Urothelium cell line (cell line): ENCODE measurements at places on chromosomes 2 and 18.

DNA sequence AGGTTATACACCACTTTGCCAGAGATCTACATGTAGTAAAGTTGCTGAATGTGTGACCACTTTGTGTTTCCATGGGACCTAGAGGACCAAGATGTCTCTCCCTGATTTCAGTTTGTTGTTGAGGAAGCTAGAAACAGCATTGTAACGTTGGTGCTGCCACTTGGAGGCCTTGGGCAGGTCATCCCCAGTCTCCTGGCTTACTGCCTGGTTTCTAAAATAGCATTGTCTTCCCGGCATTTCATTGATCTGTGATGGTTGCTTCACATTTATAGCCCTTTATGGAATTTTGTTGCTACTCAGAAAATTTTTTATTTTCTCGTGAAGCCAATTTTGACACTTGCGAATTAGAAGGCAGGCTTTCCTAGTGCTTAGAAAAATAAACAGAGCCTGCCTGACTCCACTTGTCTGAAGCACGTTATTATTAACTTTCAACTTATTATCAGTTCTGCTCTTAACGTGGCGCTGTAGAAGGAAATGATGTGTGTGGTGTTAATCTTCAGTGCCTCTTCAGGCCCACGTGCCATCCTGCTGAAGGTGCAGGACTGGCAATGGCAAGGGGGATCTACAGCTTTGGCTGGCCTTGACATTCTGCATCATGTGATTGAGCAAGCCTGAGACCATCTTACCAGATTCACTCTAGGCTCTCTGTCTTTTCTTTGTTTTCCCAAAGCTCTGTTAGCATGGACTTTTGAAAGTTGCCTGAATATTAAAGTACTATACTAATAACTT, 59.9 kb downstream of the INPP4A start:
- DNase-seq, result no peak

- DNase-seq, result no peak
Observed at GRCh38 chr2:197986977-197987376, 182.6 kb downstream of the PLCL1 start.

- no peak for DNase-seq
Observed at GRCh38 chr2:30346471-30347169, 100.4 kb upstream of the LCLAT1 start.

DNA sequence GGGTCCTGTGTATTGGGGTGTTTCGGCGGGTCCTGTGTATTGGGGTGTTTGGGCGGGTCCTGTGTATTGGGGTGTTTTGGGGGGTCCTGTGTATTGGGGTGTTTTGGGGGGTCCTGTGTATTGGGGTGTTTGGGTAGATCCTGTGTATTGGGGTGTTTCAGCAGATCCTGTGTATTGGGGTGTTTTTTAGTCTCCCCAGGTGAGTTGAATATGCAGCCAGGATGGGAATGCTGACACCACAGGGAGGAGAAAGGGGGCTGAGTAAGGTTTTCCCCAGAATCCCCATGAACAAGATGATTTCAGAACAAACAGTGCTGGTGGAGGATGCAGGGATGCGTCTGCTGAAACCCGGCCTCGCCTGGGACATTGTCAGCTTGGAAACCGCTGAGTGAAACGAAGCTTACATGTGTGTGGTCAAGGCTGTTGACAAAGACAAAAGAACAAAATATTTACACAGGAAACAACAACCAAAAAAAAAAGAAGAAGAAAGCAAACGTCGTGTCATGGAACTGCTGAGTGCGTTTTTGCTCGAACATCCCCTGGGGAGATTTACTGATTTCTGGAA, 88.5 kb upstream of the ODC1 start:
- no peak for DNase-seq

- DNase-seq, result no peak
Observed at GRCh38 chr2:238492840-238493239, 66.1 kb downstream of the ASB1 start.
